NB4 (cell line): ENCODE measurements at places on chromosomes 2 and 18.
A peak's percentile ranks its signal among the peaks of the same experiment; 100 is the strongest.

DNA sequence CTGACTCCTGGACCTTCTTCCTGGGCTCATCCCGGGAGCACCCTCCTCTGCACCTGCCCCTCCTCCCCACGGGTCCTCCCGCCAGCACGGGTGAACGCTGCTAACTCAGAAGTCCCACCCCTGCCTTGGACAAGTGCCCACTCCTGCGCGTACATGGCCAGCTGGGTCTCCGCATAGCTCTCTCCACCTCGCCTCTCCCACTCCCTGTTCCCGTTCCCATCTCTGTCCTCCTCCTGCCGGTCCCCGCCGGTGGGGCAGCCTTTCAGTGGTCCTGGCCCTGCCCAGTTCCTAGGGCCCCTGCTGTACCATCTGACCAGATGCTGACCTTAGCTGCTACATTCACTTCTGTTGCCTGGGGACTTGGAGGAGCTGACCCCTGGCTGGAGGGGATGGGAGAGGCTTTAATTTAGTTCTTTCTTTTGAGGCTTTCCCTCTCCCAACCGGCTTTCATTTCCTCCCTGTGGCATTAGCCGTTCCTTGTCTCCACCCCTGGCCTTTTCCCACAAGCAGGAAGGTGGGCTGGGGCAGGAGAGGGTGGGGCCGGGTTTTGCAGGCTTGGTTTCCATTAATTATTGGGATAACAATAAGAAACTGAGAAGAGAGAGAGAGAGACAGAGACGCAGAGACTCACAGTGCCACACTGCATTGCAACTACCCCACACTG lies 136.1 kb downstream of the SH3BP4 start:
- DNase-seq = no peak

DNA sequence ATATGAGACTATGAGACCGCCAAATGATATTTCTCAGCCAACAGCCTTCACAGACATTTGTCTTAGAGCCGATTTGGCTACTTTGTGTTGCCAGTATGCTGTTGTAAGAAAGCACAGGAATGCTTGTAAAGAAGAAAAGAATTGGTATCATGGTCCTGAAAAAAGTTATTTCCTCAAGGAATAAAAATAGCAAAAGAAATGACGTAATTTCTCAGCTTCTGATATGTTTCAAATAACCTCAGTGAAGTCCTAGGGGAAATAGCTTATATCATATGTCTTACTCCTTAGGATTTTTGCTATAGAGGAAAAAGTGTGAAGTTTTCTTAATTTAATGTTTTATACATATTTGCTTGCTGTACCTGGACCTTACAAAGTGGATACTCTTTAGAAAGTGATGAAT lies 23.0 kb downstream of the SCN1A start:
- no peak for DNase-seq

GRCh38 chr2:15163326-15163725 lies 397.8 kb downstream of the NBAS start:
- DNase-seq = no peak

GRCh38 chr2:69177063-69177771 lies 164.2 kb downstream of the ANTXR1 start:
- peak; percentile 97 for DNase-seq

DNA sequence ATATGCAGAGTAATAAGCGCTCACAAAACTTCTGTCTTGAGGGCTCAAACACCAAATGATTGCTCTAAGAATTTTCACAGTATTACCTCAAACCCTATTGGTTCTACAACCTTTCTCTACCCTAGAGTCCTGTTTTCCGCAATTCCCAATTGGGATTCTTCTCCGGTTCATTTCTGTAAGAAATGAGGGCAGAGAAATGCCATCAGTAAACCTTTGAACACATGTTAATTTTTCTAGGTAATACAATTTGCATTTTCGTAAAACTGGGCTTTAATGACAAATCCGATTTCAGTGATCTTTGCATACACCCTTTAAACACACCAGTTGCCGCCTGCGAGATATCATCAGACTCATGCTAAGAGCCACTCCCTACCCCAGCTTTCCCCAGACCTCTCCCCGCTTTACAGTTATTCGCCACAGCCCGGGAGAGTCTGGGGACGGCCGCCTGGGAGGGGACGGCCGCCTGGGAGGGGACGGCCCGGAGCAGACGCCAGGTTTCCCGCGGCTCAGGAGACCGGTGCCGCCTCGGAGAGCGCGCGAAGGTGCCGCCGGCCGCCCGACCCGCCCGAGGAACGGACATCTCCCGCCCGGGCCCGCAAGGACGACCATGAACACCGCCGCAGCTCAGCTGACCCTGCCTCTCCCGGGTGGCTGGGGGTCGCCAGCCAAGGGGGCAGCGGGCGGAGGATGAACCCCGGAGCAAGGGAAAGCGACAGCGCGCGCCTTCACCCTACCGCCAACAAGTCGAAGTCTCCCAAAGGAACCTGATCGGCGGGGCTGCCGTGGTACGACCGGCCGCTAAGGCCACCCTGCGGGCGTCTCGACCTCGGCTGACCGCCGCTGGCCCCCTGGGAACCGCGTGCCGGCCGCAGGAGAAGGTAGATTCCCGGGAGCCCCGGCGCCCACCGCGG lies 463 bp downstream of the SMC6 start:
- DNase-seq = peak; percentile 79

DNA sequence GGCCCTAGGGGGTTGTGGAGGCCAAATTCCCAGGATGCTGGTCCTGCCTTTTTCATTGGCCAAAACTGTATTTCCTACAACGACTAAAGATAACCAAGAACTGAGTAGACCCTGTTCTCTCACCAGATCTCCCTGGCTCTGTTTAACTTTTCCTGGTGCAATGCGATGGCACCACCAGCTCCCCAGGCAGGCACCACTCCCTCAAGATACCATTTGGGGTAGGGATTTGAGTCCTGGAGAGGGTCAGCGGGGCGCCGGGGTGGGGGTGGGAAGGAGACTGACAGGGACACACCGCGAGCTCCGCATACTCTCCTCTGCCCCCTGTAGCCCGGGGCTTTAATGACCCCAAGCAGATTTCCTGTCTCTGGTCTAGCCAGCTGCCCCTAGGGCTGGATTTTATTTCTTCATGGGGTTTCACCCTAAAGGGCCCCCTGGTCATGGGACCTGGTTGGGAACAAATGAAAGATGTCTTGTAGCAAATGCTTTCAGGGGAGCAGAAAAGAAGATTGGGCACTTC lies 7.3 kb downstream of the SIX2 start:
- no peak for DNase-seq

GRCh38 chr2:145075454-145076062 lies 555.6 kb upstream of the ZEB2 start:
- no peak for DNase-seq

- DNase-seq = no peak
Observed at GRCh38 chr18:10715791-10716190, 190.0 kb downstream of the NAPG start.

- no peak for DNase-seq
Observed at GRCh38 chr2:101930847-101931246, 60.9 kb upstream of the IL1R2 start.

DNA sequence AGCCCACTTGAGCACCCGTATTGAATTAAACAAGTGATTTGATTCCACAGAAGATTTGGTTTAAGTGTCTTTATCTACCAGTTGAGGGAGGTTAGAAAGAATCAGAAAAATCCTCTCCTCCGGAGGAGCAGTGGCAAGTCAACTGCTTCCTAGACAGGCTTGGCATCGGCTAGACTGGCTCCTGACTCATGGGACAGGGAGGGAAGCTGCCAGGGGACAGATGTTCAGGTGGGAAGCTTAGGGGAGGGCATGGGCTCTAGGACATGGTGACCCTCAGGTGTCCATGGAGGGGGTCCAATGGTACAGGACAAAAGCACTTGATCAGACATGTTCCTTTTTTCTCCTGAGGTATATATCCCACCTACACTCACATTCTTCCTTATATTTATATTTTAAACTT lies 119.3 kb upstream of the IL1R2 start:
- DNase-seq = no peak

DNA sequence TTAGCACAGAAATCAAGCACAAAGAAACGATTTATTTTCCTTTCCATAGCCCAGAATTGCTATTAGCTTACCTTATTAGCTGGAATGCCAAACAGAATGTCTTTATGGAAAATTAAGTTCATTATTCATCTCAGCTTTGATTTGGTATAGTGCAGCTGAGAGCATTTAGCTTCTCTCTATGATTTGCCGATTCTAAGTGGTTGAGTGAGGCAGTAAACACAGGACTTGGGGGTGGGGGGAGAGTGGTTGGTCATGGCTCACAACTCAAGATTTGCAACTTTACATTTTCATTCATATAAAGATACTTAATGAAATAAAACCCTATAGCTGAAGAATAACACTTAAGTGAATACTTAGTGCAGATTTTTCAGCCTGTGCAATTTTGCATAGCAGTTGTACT lies 395.2 kb downstream of the TGIF1 start:
- no peak for DNase-seq

DNA sequence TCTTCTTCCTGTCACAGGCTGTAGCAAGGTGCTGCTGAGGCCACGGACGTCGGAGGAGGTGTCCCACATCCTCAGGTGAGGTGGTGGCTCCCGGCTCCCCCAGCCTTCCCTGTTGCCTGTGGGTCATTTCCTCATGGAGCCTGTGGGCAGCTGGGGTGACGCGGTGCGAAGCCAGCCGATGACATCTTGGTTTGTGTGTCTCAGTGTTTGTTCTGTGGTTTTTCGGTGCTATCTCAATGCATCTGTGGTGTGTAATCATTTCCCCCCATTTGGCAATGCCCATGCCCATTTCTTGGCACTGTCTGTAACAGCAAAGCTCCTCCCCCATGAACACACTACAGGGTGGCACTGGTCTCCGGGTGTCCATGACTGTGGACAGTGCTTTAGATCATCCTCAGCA lies 6.6 kb downstream of the D2HGDH start:
- peak; percentile 67 for DNase-seq

- DNase-seq = no peak
Observed at GRCh38 chr2:168587307-168587706, 131.2 kb downstream of the CERS6 start.

DNA sequence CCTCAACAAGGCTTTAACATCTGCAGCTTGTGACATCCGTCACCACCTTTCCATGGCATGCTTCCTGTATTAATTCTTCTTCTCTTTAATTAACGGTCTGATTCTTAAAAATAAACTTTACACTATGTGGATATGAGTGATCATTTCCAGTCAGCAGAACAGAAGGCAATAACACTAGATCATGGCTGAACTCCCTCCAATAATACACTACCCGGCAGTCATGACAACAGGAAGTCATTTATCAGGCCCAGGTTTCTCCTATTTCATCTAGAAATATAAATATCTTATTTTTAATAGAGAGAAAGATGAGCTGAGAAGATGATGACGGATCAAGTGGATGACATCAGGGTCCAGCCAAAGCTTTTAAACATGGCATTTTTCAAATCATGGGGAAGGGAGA lies 792.2 kb downstream of the SLC4A3 start:
- DNase-seq = no peak

DNA sequence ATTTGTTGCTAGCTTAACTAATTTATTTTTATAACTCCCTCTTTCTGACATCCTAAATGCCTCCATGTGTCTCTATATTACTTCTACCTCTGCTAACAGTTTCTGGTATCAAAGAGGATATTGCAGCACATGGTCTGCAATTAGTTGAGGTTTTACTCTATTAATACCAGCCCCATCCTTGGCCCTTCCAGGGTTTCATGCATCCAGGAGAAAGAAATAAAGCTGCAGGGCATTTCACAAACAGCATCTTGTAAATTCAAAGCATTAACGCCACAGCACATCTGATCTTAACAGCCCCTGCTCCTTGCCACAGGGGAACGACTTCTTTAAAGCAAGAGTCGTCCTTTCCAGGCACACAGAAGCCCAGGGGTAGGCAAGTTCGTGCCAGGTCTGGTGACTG lies 258.9 kb downstream of the ICOS start:
- DNase-seq = no peak

DNA sequence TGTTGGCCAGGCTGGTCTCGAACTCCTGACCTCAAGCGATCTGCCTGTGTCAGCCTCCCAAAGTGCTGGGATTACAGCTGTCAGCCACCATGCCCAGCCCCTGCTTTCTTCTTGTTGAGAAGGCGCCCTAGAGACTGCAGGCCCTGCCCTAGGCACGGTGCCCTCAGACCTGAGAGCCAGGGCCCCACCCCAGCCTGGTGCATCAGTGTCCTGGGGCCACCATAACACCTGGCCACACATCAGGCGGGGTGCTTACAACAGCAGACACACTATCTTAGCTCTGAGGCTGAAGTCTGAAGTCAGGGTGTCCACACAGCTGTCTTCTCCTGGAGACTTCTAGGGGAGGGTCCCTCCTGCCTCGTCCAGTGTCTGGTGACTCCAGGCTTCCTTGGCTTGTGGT lies 120.6 kb downstream of the NDUFA10 start:
- DNase-seq = no peak

- DNase-seq = no peak
Observed at GRCh38 chr2:20393986-20394385, 43.3 kb upstream of the PUM2 start.

DNA sequence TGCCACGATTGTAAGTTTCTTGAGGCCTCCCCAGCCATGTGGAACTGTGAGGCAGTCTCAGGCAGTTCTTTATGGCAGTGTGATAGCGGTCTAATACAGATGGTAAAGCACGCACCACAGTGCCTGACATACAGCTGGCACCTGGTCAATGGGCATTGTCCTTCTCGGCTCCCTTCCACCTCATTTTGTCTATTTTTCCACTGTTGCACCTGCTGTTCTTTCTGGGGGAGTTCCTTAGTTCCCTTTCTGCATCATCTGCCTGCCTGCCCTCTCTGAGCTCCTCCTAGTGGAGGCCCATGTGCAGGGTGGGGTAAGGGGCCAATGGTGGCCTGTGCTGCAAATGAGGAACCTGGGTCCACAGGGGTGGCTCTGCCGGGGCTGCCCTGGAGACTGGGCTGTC lies 157.6 kb downstream of the LPIN1 start:
- DNase-seq = peak; percentile 75

DNA sequence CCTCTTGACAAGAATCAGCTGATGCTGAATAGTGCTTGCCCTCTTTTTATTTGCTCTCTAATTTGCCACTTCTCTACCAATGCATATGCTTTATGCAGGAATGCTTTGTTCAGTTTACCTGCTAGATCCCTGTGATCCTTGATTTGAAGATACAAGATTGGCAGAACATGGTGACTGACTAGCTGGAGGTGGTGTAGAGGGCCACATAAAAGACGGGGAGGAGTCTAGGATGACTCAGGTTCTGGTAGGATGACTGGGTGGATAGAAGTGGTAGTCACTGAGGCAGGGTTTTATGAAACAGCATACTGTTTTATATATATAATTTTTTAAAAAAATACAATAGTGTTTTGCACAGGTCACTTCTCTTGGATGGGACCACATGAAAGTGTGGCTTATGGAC lies 6.3 kb upstream of the ADGRF3 start:
- peak; percentile 32 for DNase-seq

- peak; percentile 77 for DNase-seq
Observed at GRCh38 chr2:219457784-219458369, 23.2 kb downstream of the SPEG start.
